CD4-positive, alpha-beta T cell treated with Interleukin-12 subunit alpha and Interleukin-12 subunit beta, for 1 hour (primary cell): ENCODE measurements at places on chromosomes 2 and 18.

DNA sequence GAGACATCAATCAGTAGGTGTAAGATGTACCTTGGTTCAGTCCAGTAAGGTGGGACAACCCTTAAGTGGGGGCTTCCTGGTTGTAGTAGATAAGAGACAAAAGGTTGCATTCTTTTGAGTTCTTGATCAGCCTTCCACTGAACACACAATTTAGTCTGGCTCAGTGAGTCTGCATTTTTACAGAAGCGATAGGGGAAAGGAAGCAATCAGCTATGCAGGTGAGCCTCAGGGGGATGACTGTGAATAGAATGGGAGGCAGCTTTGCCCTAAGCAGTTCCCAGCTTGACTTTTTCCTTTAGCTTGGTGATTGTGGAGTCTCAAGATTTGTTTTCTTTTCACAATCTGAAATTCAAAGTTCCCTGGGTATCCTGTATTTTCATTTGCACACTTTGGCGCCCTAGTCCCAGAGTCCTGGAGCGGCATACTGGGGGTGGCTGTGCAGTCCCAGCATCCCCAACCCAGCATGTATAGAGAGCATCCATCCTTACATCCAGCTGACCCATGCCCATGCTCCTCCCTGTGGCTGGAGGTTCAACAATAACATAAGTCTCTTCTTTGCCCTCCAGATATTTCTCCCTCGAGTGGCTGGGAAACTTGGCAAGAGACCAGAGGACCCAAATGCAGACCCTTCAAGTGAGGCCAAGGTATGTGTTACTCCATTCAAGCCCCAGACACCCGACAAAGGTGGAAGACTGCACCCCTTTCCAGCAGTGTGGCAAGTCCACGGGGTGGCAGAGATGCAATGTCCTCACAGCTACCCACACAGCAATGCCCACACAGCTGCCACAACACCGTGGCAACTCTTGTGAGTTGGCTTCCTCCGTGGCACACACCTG lies 20.1 kb upstream of the PRLH start:
- DNase-seq, result no peak

DNA sequence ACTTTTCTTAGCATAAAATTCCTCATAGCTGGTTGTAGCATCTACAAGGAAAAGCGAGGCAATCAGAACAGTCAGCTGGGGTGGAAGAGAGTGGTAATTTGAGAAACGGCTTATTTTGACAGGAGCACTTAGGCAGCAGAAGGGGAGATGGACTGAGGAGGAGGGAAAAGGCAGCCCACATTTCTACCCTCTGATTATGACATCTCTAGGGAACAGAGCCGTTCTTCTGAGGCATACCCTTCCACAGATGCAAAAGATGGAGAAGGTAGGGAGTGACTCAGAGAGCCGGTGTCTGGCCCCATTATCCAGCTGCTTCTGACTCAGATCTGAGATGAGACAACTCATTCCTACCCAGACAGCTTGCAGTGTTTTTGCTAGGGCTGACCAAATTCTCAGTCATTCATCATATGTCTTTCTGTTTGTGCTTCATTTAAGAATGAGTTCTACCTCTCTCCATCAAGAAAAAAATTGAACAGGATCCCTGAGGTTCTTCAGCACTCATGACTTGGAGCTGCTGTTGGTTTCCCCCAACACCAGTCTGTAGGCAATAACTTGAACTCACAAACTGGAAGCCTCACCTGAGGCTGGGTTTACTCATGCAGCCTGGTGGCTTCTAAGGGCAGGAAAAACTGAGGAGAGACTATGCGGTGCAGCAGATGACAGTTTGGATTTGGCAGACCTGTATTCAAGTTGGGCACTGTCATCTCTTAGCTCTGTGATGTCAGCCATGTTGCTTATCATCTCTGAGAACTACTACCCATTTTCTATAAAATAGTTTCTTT lies 15.9 kb upstream of the SEC11C start:
- no peak for DNase-seq

DNA sequence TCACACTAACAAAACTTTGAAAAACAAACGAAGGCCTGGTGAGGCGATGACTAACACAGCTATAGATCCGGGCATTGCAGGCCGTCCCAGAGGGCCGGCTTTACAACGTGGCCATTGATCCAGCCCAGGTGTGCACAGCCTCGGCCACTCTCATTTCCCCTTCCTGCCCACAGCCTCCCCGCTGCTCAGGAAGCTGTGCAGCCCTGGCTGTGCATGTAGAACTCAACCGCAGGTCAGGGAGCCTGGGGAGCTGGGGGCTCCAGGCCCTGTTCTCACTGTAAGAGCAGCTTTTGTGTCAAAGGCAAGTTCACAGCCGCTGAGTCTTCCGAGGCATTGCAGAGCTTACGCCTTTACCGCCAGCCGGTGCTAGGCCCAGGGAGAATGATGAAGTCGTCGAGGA lies 87.2 kb downstream of the LONRF2 start:
- DNase-seq, result peak; percentile 22

- no peak for DNase-seq
Observed at GRCh38 chr2:54274781-54275242, 18.8 kb upstream of the TSPYL6 start.

DNA sequence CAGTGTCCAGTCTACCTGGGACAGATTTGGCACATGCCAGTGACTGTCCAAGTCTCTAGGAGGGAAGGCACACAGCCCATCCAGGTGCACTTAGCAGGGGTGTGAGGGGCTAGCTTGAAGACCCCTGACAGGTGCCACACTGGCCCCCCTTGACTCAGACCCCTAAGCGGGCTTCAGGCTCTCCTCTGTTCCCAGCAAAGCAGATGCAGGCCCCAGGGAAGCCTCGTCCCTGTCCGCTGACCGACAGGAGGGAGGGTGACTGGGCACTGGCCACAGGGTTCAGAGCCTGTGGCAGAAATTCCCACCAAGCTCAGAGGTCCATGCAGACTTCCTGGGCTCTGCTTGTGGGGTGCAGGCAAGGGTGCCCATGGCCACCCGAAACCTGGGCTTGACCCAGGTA lies 239.8 kb upstream of the MYT1L start:
- no peak for DNase-seq
